ENCODE measurements at places on chromosomes 16 and 17. TPM values are rescaled to one million over a fixed set of nuclear protein-coding genes. Genes with fewer than 3 reads are reported as not detected.

DNA sequence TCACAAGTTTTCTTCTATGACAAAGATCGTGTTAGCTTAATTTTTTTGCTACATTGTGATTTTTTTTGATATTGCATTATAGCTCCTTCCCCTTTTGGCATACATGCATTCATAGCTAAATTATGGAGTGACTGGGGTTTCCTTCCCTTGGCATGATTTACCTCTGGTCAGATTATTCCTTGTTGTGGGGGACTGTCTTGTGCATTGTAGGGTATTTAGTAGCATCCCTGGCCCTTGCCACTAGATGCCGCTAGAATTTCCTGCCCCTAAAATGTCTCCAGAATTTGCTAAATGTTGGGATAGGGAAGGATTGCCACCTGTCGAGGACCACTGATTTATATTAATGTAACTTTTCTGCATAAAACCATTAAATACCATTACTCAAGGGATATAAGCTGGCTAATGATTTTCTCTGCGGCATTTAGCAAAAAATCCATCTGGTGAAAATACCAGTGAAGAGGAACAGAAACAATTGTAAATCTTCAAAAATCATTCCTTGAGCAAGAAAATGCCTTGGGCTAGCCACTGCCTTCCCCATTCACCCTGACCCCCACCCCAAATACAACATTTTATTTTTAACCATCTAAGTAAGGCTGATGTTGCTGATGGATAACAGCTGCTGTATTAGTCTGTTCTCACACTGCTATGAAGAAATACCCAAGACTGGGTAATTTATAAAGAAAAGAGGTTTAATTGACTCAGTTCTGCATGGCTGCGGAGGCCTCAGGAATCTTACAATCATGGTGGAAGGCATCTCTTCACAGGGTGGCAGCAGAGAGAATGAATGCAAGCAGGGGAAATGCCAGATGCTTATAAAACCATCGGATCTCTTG is 195.2 kb downstream of the MAP2K6 start:
- no peak for DNase-seq

GRCh38 chr17:63295839-63296590 is 150.1 kb downstream of the CYB561 start:
- DNase-seq: no peak

LPO gene
- total RNA-seq: not detected

- no peak for DNase-seq
Observed at GRCh38 chr17:71801301-71801700, 319.5 kb upstream of the SOX9 start.

- no peak for DNase-seq
Observed at GRCh38 chr17:80790981-80791742, 200.5 kb upstream of the CHMP6 start.

KRT39 gene
- total RNA-seq: not detected

- DNase-seq: no peak
Observed at GRCh38 chr16:71846431-71846830, 655 bp downstream of the ATXN1L start.

DNA sequence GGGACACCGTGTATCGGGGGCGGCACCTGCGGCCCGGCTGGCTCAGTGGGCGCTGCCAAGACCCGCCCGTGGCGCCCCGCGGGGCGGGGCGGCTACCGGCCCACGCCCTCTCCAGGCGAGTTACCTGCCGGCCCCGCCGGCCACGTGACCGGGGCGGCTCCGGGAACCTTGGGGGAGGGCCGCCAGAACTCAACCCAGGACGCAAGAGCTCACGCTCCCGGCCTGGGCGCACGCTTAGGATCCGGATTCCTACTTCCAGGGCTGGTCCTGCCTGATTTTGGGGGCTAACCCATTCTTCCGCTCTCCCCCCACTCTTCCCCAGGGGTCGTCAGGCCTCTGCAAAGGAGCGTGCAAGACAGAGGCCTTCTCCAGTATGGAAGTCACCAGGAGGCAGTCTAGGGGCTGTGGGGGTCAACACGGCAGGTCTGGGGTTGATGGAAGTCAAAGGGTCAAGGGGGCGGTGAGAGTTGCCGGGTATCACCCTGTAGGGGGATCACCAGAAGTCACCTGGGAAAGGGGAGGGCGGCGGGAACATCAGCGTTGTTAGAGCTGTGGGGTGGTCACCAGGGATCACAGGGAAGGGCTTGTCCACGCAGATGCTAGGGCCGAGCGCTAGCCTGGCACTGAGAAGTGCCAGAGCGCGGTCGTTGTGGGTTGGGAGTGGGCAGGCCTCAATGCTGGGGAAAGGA is 354 bp upstream of the ESRP2 start:
- no peak for DNase-seq

DNA sequence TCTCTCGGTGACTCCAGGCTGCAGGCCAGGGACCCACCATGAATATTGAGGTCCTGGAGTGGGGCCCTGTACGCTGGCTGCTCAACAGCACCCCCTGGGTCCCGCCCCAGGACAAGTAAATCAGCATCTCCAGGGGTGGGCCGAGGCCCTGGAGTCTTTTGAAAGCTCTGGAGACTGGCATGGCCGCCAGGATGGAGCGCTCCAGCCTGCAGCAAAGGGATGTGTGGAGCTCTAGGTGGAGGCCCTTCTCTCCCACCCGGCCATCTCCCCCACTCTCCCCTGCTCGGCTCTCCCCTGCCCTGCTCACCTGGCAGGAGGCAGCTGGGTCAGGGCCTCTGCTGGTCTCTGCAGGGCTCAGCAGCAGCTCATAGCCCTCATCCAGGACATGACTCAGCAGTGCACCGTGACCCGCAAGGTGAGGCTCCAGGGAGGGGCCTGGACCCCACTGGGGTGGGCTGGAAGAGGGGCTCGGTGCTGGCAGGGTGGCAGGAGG is 16.6 kb downstream of the SGSH start:
- DNase-seq: no peak

DNA sequence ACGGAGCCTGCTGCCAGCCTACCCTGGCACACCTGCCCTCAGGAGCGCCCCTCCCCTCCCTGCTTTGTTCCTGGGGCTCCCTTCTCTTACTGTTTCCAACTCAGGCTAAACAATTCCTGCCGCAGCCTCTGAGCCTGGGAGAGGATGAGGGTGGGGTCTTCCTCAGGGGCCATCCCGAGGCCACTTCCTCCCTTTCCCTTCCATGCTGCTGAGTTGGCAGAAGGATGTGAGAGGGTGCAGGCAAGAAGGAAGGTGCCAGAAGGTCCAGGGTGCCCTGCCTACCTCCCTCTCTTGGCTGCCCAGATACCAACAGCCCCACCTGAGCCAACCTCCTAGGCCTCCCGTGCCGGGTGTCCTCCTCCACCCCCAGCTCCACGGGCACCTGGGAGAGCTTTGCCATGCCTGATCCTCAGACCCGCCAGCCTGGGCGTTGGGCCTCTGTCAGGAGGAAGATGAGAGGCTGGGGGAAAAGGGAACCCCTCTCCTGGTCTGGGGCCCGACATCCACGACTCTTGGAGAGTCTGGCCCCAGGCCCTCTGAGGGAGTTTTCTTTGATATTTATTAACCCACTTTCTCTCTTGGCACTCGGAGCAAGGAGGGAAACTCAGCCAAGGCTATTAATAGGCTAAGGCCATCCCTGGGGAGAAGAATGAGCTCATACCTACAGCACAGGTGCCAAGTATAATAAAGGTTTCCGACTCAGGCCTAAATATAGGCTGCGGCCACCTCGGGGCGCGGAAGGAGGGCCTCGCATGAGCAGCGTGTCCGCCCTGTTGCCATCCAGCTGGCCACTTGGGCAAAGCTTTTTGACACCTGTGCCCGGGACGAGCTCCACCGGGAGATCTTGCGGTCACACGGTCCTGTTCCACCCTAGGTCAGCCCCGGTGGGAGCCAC is 232.0 kb downstream of the ENGASE start:
- no peak for DNase-seq

- DNase-seq: no peak
Observed at GRCh38 chr17:67784364-67785121, 40.8 kb upstream of the BPTF start.

GRAPL gene
- 2.9 TPM for total RNA-seq

DNA sequence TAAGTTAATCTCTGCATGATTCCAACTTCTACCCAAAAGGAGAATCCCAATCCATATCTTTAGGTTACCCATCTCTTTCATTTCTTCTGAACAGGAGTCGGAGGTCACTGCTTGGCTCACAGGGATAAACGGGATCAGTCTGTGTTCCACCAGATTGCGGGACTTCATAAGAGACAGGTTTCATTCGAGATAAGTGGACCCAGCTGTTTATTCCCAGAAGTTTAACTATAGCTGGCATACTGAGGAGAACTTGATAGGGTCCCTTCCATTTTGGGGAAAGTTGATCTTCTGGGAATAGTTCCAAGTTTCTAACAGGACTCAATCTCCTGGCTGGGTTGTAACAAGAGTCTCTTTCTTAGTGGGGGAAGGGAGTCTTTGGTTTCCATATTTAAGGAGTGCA is 45.4 kb upstream of the ARL4D start:
- DNase-seq: no peak

GRCh38 chr17:47634870-47635269 is 14.8 kb upstream of the KPNB1 start:
- DNase-seq: no peak

SIAH1 gene
- total RNA-seq: 16.5 TPM

- DNase-seq: no peak
Observed at GRCh38 chr16:72427051-72427782, 255.3 kb upstream of the PMFBP1 start.

GRCh38 chr17:36144014-36144413 is 32.4 kb downstream of the TBC1D3B start:
- no peak for DNase-seq

DNA sequence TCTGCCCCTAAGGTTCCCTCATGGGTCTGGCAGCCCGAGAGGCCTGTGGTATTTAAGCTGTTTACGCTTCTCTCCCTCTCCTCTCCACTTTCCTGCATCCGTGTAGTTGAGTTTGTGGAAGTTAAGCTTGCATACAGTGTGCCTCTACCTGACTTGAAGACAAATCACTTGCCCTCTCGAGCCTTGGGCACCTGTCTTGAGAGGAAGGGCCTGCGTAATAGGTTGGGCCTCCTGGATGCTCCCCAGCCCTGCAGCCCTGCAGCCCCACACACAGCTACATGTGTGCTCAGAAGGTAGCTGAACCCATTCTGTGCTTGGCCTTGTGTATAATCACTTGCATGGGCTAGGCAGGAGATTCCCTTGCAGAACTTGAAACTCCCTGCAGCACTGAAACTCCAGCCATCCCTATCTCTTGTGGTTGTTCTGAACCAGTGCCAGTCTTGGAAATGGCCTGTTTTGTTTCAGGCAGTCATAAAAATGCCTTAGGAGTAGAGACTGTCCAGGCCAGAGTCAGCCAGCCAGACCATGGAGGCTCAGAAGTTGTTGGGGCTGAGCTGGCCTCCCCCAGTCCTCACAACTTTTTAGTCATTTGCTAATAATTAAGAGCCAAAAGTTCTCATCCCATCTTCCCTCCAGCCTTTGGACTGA is 134.6 kb downstream of the CLEC16A start:
- no peak for DNase-seq

RHBDL1 gene
- 0.72 TPM for total RNA-seq

GRCh38 chr16:50046853-50047252 is 18.9 kb upstream of the HEATR3 start:
- DNase-seq: no peak

DNA sequence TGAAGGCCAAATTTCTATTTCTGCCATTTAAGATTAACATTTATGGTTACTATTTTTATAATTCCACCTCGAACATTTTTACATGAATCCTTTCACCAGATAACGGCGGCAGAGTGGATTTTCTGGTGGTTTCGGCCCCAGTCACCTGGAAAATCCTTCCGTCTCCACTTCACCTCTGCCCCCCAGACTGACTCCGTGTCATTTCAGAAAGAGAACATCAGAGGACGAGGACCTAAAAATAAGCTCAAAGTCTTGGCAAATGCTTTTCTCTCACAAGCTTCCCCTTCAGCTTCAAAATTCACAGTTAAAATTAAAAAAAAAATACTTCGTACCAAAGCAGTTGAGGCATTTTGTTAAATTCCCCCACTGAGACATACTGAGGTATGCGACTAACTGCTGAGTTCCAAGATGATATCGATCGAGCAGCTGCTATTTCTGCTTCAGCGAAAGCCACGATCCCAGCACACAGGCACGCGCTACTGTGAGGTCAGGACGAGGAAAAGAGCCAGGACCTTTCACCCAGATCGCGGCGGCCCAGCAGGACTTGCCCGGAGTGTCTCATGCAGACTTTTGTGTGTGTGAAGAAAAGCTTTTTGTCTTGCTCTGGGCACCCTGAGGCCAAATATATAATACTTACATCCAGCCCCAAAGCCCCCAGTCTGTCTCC is 36.8 kb downstream of the ASPA start:
- DNase-seq: peak; percentile 87

DNA sequence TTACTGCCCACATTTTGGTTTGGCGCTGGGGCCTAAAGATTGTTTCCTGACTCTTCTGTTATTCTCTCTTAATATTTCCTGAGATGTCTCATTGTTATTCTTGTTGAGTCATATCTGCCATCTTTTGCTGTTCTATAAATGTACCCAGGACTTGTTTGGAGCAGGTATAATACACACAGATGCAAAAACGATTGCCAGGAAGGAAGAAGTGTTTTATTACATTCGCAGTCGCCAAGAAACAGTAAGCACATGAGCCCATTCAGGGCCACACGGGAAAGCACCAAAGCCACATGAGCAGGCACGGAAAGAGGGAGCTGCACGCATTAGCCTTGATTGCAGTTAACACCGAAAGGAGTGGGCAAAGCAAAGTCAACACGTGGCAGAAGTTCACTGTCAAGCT is 70.2 kb downstream of the ARHGAP44 start:
- DNase-seq: no peak

DNA sequence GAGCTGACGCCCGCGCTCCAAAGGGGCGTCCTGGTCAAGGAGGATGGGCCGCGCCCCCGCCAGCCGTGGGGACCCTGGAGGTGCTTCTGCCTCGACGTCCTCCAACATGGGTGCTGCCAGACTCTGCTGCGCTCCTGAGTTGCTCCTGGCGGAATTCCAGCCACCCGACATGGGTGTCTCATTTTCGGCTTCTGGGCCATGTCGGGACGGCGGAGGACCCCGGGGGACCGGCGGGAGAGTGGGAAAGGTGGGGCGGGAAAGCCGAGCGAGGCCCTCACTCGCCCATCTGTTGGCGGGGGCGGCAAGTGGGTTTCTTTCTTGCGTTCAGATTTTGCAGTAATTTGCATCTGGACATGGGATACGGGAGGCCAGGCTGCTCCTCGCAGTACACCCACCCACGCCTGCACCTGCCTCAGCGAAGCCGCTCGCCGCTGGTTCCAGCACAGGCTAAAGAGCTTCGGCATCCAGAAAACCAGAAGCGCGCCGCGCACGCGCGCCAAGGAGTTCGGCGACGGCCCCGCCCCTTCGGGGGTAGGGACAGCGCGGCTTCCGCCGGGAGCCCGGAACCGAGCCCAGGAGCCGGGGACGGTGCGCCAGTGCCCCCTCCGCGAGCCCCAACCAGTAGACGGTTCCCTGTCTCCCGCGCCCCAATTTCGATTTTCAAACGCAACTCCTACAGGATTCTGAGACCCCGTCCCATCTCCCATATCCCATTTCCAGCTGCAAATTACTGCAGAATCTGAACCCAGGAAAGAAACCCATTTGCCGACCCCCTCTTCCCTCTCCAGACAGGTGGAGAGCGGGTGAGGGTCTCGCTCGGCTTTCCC is at the start of gene ARMC7:
Gene ARMC7, plus strand, starts transcription at position 563 of the 827 bp plus-strand sequence. CDS start 320 bp downstream, outside the sequence.
- peak; percentile 92 for DNase-seq

- no peak for DNase-seq
Observed at GRCh38 chr17:13544765-13545164, 57.0 kb downstream of the HS3ST3A1 start.
